ENCODE measurements at places on chromosomes 6 and 20. TPM values are rescaled to one million over a fixed set of nuclear protein-coding genes. Genes with fewer than 3 reads are reported as not detected.

Gene PDCD2
- 65.1 TPM for total RNA-seq

Gene PAQR8
- 8.0 TPM for total RNA-seq

Gene PPP1R14C
- total RNA-seq = 0.16 TPM

Gene GSTA2
- not detected for total RNA-seq

DNA sequence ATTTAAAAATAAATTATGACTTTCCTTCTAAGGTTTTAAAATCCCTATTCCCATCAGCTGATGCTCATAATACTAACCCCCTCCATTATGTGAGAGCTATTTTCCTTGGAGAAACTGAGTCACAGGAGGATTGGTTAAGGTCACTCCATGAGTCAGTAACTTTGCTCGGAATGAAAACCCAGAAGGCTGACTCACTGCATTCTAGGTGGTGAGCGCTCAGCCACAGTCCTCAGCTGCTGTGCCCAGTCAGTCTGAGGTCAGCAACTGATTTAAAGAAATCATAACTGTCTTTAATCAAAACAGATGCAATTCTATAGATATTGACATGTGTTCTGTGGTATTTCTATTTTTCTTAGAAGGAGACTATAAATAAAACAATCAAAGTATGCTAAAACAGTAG, 359.2 kb downstream of the GJA1 start:
- DNase-seq = no peak

GRCh38 chr6:93393554-93394074, 25.7 kb downstream of the EPHA7 start:
- no peak for DNase-seq

- no peak for DNase-seq
These were observed 2.6 kb downstream of the ZNFX1 start for GRCh38 chr20:49275216-49275615.

Data from activated naive CD4-positive, alpha-beta T cell treated with anti-CD3 and anti-CD28 coated beads, Interleukin-2, amount 50 U/mL, for 72 hours (primary cell).